ENCODE measurements at places on chromosomes 7 and 10. TPM values are rescaled to one million over a fixed set of nuclear protein-coding genes. Genes with fewer than 3 reads are reported as not detected.

DNA sequence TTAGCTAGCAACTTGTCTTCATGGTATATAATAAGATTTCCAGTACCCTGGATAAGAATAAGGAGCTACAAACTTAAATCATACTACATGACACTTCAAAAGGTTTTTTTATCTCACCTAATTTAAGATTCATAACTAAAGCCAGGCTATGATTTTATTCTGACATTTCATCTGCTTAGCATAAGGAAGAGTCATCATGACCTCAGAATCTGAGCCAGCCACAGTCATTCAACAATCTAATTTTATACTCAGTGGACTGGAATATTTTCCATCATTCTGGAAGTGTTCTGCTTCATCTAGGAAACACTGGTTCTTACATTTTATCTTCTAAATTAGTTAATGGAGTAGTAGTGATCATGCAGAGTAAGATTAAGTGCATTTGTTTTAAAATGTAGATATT lies 102.1 kb upstream of the KCND2 start:
- no peak for DNase-seq

DNA sequence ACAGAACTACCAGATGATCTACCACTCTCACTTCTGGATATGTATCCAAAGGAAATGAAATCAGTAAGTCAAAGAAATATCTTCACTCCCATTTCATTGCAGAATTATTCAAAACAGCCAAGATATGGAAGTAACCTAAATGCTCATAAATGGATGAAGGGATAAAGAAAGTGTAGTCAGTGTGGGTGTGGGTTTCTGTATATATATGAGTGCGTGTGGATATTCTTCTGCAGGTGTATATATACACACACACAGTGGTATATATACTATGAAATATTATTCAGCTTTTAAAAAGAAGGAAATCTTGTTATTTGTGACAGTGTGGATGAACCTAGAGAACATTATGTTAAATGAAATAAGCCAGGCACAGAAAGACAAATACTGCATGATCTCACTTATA lies 48.7 kb downstream of the IMMP2L start:
- no peak for DNase-seq

The ATP6V1F gene
- total RNA-seq, result 93.5 TPM

- no peak for DNase-seq
These were observed 8.7 kb upstream of the CALHM1 start for GRCh38 chr10:103467406-103467805.

GRCh38 chr10:93363891-93364648 lies 118.1 kb downstream of the MYOF start:
- DNase-seq, result no peak

- no peak for DNase-seq
These were observed 178.4 kb downstream of the DGKI start for GRCh38 chr7:137668404-137668803.

DNA sequence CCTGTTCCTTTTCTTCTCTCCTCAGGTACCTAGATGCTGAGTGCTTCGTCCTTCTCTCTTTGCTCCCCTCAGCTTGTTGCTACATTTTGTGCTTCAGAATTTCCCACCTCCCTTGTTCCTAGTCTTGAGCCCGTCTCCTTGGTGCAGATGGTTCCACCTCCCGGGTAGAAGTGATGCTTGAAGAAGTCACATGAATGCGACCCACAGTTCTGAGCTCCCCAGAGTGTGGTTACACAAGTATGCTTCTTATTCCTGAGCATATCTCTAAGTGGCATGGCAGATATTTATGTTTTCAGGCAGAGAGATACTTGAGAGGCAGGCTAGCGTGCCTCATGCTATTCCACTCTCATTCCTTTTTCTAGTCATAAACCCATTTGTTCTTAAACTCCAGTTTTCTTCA lies 34.0 kb downstream of the INPP5F start:
- DNase-seq, result no peak

DNA sequence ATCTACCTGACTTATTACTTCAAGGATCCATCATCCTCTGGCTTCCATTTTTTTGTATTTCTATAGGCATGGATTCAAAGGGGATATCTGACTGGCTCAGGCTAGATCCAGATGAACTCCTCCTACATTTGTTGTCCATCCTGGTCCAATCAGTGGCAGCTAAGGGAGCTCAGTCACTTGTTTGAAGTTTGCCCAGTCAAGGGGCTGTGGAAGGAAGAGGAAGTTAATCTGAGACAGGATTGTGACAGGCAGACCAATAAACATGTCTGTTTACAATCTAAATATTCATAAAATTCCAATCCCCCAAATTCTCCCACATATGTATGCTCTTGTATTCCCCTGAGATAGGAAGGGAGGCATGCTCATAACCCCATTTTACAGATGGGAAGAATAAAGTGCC lies 48.7 kb downstream of the CAV1 start:
- no peak for DNase-seq

GRCh38 chr7:125516194-125516593 lies 586.6 kb upstream of the POT1 start:
- DNase-seq, result no peak

GRCh38 chr7:82044497-82045080 lies 274.7 kb upstream of the HGF start:
- DNase-seq, result no peak

DNA sequence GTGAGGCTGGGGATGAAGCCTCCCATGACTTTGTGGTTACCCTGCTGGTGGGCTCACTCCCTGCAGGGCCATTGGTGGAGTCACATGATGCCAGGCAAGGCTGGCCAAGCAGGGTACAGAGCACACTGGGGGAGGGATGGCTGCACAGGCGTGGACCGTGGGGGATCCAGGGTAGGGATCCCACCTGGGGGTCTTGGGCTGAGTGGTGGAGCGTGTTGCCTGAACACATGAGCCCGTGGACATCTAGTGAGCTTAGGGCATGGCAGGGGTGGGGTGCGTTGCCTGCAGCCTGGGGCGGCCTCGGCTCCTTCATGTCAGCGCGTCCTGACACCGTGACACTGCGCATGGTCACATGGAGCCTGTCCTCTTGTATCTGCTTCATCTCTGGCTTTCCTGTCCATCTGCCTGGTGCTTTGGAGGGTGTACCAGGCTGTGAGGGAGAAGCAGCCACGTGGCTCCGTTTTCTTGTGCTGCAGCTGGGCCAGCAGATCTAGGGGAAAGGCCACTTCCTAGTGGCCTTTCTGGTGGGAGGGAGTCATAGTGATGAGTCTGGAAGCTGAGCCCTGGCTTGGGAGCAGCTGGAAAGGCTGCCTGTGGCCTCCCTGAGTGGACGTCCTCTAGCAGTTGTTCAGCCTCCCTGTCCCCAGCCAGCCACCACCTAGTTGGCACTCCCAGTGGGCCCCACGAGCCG lies 96.2 kb downstream of the LHPP start:
- DNase-seq, result no peak

The GSTO2 gene
- 20.6 TPM for total RNA-seq

The NPFFR1 gene
- total RNA-seq, result not detected

GRCh38 chr10:32347363-32348022 lies 535 bp upstream of the EPC1 start:
- no peak for DNase-seq

- no peak for DNase-seq
These were observed 64.1 kb upstream of the RAB18 start for GRCh38 chr10:27440021-27440420.

- peak; percentile 54 for DNase-seq
These were observed 58.9 kb downstream of the FRMPD2 start for GRCh38 chr10:48215486-48216203.

DNA sequence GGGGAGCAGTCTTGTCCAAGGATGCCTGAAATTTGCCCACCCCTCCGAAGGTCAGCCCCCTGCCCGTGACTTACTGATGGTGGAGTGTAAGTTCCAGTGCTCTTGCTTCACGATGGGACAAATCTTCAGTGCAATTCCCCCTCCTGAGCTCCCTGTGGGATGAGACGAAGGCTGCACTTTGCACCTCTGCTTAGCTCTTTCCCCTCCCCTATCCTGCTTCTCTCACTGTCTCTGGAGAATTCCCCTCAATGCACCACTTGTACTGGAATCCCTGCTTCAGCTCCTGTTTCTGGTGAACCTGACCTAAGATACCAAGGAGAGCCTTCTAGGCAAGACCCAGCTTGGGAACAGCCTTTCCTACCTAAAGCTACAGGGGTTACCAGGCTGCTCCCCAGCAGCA lies 122.9 kb upstream of the ZMIZ1 start:
- DNase-seq, result no peak

The TAS2R5 gene
- 0.24 TPM for total RNA-seq

- DNase-seq, result no peak
These were observed 149.3 kb upstream of the SHH start for GRCh38 chr7:155961241-155962190.
